Activated T-cell treated with anti-CD3 and anti-CD28 coated beads, Interleukin-2, amount 50 U/mL, for 72 hours (primary cell): ENCODE measurements at places on chromosomes 3 and 15.

DNA sequence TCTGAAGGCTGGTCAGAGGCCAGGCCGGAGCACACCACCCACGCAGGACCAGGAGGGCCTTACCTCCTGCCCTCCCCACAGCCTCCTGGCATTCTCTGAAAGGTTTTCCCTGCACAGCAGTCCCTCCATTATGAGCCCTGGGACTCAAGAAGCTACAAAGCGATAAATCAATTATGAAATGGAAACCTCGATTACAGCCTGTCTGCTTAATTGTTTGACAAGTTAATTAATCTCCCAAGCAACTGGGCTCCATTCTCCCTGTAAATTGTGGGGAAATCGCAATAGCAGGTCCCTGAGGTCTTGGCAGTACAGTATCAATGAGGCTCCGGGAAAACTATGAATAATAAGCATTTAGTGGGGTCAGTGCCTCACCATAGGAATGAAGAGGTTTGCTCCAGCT is 683.5 kb downstream of the NTRK3 start:
- DNase-seq: no peak

- DNase-seq: no peak
Measured at GRCh38 chr15:101237251-101237650, 14.6 kb downstream of the CHSY1 start.

DNA sequence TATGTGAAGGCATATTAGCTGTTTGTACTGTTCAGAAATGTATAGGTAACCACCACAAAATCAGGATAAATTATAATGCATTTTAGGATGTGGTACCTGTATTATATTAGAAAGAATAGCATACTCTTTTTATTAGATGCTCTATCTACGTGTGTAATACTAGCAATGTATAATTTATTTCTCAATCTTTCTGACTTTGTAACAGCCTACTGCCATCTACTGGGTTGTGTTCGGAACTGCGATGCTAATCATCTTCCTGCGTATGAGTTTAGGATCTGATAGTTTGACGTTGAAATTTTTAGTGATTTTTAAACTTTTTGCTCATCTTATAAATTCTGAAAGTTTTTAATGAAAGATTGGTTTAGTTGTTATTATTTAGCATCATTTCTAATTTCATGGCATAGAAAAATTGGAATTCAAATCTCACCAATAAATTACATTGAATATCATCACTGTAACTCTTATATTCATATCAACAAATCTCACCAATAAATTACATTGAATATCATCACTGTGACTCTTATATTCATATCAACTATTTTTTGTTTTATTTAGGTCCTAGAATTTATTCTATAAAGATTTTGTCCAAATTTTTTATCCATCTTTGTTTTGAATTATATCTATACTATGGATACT is 322.7 kb upstream of the ZNF717 start:
- no peak for DNase-seq

DNA sequence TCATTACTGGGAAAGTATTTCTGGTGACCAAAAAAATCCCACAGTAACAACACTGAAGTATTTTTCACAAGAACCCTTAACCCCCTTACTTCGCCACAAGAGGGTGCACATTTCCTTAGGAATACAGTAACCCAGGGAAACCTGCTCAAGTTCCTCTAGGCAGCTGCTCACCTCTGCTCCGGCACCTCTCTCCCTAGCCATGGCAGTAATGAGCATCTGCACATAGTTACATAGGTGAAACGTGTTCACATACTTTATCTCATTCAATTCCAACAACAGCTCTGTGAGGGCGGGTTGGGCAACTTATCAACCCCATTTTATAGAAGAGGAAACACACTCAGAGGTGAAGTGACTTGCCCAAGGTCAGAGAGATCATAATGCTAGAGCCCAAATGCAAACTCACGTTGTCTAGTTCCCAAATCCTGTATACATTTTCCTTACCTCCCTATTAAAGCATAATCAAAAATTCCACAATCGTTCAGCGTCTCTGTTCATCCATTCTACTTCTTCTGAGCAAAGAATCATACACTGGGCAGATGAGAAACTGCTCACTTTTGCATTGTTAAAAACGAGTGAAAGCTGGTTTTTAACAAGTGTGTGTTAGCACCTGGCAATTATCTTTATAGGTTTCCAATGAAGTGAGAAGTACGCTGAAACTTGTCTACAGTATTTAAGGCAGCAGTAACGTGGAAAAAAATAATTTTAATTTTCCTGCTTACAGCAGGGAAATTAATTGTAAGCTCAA is 90.7 kb downstream of the IGF2BP2 start:
- peak; percentile 2 for DNase-seq

DNA sequence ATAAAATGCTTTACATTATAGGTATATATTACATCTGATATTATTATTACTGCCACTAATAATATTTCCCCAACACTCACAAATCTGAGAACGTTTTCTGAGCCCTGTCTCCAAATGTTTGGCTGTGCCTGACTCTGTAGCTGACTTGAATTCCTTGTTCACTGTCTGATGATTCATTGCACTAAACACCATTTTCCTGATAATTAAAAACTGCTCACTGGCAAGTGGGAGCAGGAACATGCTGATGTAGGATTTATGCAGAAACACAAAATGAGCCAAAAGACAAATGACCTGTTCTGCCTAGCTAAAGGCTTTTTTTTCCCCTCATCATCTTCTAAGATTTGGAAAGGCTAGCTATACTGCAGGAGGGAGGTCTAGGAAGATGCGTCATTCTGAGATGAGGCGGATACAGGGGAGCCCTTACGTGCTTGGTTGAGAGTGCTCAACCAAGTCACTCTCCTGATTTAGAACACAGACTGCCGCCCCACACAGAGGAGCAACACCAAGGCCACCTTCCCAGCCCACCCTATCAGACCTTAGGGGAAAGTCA is 380.7 kb downstream of the EPHB1 start:
- DNase-seq: no peak

GRCh38 chr3:167350245-167350862 is 29.7 kb downstream of the ZBBX start:
- no peak for DNase-seq

DNA sequence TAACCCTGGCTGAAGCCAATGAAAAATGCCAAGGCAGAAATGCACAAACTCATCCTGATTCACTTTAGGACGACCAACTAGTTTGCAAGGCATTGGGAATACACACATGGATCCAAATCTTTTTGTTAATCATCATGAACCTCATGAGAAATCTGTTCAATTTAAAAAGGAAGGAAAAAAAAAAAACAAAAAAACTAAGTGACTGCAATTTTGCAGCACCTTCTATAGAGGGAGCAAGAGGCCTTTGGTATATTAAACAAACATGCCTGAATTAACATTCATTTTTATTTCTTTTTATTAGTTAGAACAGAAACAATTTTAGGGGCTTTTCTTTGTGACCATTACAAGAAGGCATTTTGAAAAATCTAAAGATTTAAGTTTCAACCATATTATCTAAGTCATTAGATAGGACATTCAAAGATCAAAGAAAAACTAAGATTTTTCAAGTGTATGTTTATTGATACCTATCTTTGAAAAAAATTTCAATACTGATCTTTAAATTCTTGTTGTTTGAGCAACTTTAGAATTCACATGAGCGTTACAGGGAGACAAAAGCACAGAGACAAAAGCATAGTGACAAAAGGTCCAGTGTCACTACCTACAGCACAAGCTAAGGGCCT is 182.4 kb downstream of the CBLB start:
- DNase-seq: no peak

DNA sequence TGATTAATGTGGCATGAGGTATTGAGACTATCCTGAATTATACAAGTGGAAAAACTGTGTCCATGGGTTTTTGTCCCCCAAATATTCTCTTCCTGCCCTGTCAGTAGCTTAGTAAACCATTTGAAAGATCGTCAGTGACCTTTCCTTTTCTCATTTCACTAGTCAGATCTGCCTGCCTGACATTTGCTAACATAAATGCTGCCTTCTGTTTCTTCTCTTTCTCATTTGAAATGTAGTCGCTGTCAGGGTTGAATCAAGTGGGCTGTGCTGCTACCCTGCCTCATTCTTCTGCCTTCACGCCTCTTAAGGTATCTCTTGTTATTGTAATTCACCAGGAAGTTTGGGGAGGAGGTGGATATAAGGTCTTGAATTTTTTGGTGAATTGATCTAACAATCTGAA is 67.5 kb downstream of the LRCH3 start:
- no peak for DNase-seq

DNA sequence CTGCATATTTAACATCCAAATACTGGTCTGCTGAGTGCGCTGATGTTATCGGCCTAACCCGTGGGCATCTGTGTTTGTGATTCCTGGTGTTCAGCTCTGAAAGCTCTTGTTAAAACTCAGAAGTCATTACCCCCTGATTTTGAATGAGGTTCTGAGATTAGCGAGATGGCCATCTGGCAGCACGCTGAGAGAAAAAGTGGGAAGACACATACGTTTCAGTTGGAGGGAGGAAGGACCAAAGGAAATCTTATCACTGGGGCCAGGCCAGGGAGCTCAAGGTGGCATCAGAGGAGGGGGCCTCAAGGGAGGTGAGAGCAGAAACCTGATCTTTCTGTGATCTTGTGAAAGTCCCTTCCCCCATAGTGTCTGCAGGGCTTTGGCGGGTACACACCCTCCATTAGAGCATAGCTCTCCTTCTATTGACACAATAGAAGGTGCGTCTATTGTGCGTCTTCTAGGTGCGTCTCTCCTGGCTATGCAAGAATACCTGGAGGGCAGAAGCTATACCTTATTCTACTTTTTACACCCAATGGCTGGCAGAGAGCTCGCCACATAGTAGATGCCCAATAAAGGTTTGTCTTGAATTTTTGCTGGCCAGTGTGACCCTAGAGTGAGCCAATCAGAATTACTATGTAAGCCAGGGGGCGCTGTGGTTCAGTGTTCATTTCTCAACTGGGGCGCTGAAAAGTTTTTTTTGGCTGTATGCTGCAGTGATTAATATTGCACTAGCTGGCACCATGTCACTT is 182.4 kb downstream of the SHQ1 start:
- peak; percentile 72 for DNase-seq

- no peak for DNase-seq
Measured at GRCh38 chr15:85381850-85382751, 1.7 kb downstream of the AKAP13 start.

GRCh38 chr15:23083115-23083514 is 43.7 kb upstream of the TUBGCP5 start:
- DNase-seq: no peak

GRCh38 chr15:41047474-41047873 is 68.6 kb downstream of the INO80 start:
- no peak for DNase-seq

DNA sequence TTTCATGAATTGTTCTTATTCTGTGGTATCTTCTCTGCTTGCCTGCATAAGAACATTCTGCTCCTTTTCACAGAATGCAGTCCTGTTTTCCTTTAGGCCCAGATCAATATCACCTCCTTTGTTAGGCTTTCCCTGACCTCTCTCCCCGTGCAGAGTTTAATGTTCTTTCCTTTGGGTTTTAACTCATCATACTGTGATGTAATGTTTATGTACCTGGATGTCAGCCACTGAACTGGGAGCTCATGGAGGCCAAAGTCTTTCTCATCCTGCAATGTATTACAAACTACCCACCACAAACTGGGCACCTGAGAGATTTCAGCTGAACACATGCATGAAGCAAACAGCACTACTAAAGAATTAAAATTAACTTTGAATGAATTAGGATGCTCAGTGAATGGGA is 192.8 kb upstream of the RORA start:
- DNase-seq: no peak

GRCh38 chr3:186382217-186382885 is 20.3 kb upstream of the DGKG start:
- no peak for DNase-seq

GRCh38 chr3:51709004-51709420 is 2.1 kb downstream of the GRM2 start:
- DNase-seq: no peak

DNA sequence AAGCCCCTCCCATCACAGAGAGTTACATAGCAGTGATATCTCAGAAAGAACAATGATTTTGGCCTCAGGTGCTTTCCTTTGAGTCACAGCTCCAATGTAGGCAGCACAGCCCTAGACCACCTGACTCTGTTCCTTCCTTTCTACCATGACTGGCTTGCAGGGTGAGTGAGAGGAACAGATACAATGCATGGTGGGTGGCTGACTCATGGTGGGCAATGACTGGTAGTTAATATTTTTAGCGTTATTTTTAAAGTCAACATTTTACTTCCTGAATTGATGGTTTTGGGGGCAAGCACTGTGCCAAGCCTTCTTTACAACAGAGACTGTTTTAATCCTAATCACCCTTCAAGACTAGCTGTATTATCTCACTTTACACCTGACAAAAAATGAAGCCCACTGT is 32.8 kb upstream of the ST3GAL6 start:
- DNase-seq: peak; percentile 37

GRCh38 chr3:186088335-186088734 is 20.6 kb downstream of the ETV5 start:
- no peak for DNase-seq
